Kidney glomerular epithelial cell (primary cell): ENCODE measurements at places on chromosomes 1 and 21.

DNA sequence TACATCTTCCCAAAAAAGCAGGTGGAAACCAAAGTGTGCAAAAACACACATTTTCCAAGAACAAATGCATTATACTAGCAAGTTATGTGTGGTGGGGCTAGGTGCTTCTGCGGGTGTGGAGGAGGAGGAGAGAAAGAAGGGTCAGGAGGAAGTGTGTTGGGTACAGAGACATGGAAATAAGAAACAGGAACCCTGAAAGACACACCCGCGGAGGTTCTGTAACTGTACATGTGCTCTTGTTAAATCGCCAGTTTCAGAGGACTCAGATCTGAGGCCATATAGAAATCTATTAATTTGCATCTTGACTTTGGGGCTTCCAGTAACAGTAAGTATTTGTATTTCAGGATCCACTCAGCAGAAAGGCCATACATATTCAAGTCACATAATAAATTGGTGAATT lies 30.9 kb downstream of the ERG start:
- no peak for DNase-seq

DNA sequence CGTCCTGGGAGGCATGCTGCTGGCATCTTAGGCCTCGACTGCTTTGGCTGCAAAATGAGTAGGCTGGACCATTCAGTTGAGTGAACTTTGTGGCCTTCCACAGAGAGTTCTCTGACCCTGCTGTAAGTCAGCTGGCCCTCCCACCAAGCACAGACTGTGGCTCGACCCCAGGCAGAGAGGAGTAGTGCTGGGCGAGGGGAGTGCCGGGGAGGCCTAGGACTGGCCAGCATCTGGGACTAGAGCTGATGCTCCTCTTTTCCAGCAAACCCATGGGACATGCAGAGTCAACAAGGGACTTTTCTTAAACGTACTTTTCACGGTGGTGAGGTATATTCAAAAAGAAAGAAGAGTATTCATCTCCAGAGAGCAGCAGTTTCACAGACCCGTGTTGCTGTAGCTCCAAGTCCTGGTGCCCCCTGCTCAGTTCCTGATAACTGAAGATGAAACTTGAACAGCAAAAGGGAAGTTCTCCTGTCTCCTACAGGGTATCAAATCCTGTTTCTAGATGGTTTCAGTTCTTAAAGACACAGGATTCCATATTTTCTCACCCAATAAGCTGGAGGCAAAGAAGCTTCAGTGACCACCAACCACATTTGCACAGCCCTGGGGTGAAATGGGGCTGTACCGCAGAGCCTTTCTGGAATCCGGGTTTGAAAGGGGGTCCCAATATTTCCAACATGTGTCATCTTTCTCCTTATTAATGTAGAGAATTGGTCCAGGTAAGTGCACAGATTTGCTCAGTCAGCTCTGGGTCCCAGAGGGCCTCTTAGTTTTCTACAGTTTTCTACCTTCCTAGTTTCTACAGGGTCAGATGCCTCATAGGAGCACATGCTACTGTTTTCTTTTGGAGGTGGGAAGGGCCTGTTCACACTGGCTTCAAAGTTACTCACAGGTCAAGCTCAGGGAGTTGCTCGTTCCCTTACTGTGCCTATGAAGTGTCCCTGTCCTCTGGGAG lies 20.9 kb downstream of the BATF3 start:
- DNase-seq, result no peak

DNA sequence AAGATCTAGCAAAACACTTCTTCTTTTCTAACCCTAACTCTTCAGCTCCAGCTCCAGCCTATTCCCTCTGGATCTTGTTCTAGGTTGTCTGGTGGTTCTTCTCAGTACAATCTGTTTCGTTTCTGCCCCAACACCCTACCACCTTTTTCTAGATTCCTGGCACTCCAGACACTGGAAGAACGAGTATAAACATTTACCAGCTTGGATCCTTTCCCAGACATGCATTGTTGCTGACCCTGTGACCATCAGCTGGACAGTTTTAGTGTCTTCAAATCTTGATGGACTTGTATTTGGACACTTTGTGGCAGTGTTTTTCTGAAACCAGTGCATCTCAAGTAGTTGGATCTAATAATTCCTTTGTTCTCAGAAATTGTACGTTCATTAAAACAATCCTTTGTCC lies 30.6 kb upstream of the CACNA1E start:
- DNase-seq, result no peak

DNA sequence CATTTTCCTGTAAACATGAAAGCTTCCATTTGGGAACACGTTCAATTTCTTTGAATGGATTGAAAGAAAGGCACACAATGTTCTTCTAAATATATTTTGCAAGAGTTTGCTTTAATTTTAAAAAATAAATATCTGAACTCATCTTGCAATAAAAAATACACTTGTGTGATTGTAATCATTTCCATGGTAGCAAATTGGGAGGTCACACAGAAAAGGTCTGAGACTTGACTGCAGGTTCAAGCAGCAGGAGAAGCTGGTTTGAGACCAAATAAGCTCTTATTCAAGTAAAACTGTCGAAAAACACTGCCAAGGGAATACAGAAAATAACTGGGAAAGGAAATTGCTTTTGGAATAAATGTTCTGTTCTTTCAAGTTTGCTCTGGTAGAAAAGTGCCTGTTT lies 498.9 kb downstream of the ADGRL2 start:
- no peak for DNase-seq

- DNase-seq, result no peak
Observed at GRCh38 chr1:27152829-27153548, 1.9 kb downstream of the SLC9A1 start.

- DNase-seq, result peak; percentile 78
Observed at GRCh38 chr1:182955596-182956588, 2.9 kb upstream of the SHCBP1L start.

DNA sequence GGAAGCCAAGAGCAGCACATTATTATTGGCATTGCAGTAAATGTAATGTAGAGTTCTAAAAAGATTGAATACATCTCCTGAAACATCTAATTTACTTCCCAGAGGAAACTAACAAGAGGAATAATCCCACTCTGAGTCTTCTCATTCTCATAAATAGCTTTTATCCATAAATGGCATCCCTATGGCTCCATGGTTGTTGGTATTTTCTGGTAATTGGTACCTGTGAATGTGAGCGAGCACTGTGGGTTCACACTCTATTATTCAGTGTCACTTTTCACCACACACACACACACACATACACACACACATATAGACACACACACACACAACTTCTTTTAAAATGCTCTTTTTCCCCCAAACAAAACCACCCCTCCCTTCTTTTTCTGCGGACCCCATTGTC lies 4.7 kb upstream of the WLS start:
- DNase-seq, result no peak

GRCh38 chr1:18404460-18404859 lies 76.3 kb upstream of the KLHDC7A start:
- no peak for DNase-seq

- no peak for DNase-seq
Observed at GRCh38 chr1:3672231-3672970, 20.1 kb downstream of the TP73 start.

DNA sequence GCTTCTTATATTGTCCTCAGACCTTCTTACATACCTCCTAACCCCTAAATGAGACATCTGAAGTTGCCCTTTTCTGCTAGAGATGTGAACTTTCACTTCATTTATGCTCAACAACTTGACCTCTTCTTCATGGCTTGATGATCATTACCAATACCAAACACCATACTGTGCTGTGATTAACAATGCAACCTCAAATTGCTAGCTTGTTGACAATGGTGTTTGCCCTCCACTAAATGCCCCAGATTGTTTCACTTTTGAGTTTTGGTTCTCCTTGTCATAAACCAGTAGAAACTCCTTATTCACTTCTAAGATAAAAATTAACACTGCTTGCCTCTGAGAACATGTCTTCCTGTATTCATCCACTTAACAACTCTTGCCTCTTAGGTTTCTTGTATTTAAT lies 5.6 kb downstream of the JAK1 start:
- no peak for DNase-seq

DNA sequence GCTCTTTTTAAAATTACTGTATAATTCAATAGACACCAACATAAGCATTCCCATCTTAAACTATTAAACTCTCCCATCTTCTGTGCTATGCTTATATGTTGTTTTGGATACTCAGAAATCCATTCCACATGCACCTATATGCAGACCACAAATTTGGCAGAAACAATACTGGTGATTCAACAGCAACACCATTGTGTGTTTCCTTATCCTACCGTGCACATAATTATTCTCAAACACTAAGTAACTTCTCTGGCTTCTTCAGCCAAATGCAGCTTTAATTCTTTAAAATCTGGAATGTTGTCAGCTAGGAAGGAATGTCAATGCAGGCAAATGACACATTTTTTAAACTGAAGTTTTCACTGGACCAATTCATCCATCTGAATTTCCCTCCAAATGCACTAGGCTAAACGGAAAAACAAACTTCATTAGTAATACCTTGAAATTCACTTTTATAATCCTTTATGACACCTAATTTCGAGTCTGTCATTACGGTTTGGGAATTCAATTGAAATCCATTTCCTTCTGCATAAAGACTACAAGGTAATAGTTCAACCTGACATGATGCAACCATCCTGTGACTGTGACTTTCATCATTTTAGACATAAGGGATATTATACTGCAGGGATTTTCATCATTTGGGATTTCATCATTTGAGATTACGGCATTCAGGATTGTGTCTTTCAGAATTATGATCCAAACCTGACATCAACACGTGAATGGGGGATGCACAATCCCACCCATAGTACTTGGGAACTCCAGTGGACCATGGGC lies 308.5 kb downstream of the LTN1 start:
- no peak for DNase-seq
